Activated CD8-positive, alpha-beta T cell treated with anti-CD3 and anti-CD28 coated beads, Interleukin-2, amount 10 ng/mL, durations not matched to agents 7 days and 5 days (primary cell): ENCODE measurements at places on chromosomes 11 and 22. TPM values are rescaled to one million over a fixed set of nuclear protein-coding genes. Genes with fewer than 3 reads are reported as not detected.

Gene BRSK2
- total RNA-seq: not detected

Gene MRPL23
- 110 TPM for total RNA-seq

Gene HEPN1
- not detected for total RNA-seq

Gene SLC22A12
- not detected for total RNA-seq

Gene MMP1
- not detected for total RNA-seq

Gene ARHGAP8
- 0.39 TPM for total RNA-seq

Gene CDC42BPG
- total RNA-seq: 1.2 TPM
